Ovary (tissue), 10 donors: ENCODE measurements at places on chromosomes 7 and 10.

- peak; percentile 82 for DNase-seq
These were observed 9.8 kb downstream of the SAP25 start for GRCh38 chr7:100563809-100564400.

GRCh38 chr7:33921216-33921938 lies 16.0 kb downstream of the BMPER start:
- DNase-seq: peak; percentile 56

GRCh38 chr10:132810141-132810806 lies 24.3 kb upstream of the NKX6-2 start:
- DNase-seq: no peak

DNA sequence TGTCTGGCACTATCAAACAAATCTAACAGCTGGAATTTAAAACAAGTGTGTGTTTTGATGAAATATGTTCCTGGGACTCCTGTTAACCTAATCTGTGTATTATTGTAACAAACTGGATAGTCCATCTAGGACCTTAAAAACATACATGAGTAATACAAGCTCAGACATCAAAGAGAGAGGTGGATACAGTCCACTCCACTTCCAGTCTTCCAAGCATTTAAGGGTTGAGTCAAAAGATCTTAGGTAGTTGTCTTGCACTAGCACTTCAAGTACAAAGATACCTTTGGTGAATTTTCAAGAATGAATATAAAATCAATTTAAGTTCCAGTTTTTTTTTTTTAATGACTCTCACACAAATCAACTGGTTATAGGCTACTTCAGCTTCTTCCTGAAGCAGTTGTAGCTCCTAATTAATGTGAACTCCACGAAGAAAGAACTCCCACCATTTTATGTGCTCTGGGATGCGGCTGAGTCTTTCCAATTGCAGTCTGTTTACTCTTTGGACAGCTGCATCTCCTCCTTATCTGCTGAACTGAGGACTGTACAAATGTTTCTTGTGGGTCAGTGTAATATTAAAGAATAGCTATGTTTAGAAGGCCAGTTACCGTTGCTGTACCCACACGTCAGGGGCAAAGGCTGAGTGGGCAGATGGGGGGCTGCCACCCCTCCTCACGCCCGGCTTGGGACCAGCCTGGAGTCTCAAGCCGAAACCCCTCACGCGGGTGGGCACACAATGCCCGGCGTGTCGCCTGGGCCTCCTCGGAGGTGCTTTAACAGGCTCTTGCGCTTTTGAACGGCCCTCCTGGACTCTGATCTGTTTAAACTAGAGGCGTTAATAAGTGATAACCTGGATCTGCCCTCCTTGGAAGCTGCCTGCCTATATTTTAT lies 2.9 kb upstream of the IGF2BP3 start:
- DNase-seq: no peak

DNA sequence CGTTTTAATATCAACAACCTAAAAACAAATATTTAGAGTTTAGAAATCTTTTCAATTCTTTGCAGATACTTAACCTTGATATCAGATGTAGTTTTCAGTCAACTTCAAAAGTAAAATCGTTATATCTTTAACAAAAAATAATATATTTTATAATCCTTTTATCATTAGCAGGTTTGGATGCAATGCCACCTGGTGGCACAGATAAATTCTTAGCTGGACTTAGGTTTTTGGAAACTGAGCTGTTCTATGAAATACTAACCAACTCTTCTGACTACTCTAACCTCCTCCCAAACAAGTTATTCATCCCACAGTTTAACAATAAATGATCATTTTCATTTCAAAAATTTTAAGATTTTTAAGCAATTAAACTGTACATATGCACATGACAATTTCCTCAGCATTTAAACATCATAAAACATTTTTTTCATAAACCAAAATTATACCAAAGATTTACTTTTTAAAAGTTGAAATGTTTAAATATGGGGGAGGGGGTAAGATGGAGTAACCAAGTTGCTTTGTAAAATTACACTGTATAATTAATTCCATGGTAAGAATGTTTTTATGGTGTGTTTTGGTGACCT lies 56.9 kb downstream of the HIBADH start:
- DNase-seq: no peak

GRCh38 chr10:5742116-5742515 lies 57.5 kb downstream of the TASOR2 start:
- DNase-seq: no peak

- peak; percentile 44 for DNase-seq
These were observed 266 bp upstream of the MDFIC start for GRCh38 chr7:114921631-114922025.

DNA sequence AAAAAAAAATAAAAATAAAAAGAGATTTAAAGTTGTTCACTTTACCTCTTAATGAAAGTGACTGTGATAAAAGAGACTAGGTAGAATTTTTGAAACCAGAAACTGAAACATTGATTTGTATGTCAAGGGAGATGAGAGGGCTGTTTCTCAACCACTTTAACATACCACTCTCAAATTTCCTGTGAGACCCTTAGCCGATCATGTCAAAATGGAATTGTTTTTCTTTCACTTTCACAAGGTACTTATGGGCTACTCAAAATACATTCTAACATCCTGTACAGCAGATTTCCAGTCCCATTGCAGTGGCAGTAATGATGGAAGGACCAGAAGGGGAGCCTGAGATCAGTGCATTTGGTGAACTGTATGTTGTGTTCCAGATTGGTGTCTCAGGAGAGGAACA lies 261.2 kb downstream of the PPP1R3A start:
- no peak for DNase-seq

GRCh38 chr10:11255796-11256444 lies 238.2 kb downstream of the CELF2 start:
- peak; percentile 60 for DNase-seq

DNA sequence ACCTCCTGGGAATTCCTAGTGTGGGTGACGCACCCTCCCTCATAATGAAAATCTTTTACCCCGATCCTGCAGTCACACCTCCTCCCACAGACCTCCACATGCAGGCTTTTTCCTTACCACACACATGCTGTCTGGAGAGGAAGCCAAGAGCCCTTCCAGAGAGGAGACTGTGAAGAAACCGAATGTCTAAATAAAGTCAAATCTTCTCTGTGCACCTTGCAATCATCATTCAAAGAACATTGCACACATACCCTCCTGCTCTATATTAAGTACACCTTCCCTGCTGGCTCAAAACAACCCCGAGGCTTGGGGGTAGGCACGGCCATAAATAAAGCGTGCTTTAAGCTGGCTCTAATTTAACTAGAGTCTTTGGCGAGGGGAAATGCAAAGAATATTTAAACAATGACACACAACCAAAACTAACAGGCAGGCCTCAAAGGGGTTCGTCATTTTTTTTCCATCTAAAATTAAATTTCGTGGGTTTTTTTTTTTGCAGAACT lies 34.9 kb downstream of the CALML3 start:
- peak; percentile 5 for DNase-seq

- DNase-seq: no peak
These were observed 11.6 kb downstream of the GNG11 start for GRCh38 chr7:93933156-93933555.

DNA sequence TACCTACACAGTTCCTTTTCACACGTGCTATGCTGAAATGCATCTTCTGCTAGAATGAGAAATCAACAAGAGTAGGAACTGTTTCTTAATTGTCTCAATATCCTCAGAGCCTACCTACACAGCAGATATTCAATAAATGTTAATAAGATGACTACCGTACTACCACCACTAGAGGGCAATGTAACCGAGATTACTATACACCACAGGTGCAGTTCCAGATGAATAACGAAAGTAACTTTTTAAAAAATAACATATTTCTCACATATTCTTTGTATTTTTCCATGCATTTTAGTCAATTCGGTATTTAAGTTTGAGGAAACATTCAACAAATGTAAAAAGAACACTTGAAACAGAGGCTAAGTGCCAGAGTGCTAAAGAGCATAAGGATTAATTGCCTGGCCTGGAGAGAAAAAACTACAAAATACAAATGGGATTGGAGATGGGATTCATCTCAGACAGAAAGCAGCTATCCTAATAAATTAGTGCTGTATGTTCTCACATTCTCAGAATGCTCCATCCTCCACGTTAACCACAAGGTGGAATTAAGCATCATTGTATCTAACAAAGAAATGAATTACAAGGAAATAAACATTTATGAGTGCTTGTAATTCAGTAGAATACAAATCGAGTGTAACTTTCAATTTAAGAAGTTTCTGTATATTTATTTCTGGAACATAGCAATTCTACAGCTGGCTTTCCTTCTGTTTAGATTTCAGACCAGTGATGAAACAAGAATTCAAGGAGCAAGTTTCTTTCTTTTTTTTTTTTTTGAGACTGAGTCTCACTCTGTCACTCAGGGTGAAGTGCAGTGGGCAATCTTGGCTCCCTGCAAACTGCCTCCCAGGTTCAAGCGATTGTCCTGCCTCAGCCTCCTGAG lies 20.3 kb upstream of the HECTD2 start:
- no peak for DNase-seq

DNA sequence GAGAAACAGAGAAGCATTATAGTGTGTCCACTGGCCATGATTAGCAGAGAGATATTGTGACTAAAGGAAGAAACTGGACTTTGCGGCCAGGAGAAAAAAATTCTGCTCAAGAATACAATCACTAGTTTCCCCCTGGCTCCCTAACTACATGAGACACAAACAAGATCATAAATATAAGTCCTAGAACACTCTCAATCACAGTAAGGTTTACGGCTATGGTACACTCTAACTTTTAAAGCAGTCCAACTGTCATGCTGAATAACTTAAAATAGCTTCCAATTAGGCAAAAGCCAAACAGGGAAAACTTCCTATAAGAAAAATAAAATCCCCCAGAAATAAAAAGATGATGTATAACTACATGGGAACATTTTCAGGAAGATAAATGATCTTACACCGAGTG lies 132.1 kb downstream of the STRA8 start:
- no peak for DNase-seq

DNA sequence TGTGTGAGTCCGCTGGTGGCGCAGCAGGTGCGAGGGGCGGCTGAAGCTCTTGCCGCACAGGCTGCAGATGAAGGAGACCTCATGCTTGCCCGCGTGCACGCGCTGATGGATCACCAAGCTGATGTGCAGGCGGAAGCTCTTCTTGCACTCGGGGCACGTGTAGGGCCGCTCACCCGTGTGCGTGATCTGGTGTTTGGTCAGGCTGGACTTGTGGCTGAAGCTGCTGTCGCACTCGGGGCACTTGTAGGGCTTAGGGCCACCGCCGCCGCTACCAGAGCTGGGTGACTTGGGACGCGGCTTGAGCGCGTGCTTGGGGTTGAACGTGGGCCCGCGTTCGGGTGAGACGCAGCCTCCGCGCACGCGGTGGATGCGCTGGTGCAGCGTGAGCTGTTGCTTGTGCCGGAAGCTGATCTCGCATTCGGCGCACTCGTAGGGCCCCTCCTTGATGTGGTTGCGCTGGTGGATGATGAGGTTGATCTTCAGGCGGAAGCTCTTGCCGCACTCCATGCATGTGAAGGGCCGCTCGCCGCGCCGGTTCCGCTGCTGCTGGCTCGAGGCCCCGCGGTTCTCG lies 28.7 kb downstream of the ZNF777 start:
- no peak for DNase-seq

DNA sequence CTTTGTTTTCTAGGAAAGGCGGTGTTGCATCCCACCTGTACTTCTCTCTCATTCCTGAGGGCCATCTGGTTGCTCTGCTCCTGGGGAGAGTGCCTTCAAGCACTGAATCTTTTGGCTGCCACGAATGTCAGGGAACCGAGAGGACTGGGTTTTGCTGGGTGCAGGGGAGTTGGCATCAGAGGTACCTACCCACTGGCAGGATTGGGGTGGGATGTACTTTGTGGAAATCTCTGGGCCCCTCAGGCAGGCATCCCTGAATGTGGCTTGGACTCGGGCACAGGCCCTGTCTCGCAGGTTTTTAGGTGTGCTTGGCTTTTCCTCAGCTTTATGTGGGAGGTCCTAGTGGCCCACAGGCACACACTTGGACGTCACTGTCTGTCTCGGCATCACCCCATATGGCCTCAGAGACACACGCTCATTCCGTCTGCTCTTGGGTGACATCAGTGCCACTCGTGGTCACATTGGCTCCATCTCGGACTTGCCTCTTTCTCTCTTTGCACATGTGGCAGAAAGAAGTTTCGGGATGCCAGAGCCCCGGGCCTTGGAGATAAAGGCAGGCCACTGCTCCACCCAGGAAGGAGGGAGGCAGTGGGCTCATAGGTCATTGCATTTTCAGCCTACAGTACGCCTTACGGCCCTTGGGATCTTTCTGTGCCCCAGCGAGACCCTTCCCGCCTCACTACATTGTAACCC lies 325.6 kb downstream of the ZNF716 start:
- DNase-seq: no peak

- no peak for DNase-seq
These were observed 9.8 kb downstream of the TNS3 start for GRCh38 chr7:47572094-47572445.

GRCh38 chr7:98870807-98871491 lies 1.1 kb upstream of the TMEM130 start:
- DNase-seq: no peak

DNA sequence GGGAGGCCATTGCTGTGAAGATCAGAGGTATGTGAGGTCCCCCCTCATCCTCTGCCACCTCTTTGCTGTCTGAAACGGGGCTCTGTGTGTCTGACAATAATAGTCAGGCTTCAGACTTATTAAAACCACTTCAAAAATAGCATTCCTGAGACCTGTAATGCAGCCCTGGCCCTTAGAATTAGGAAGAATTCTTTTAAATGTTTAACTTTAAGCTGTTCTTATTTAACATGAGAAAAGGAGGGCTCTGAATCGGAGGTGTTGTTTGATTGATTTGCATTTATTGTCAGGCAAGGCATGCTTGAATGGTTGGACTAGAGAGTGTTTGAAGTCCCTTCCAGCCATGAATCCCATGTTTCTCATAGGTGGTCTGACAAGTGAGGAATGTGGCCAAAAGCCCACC lies 52.5 kb downstream of the AKR1B1 start:
- no peak for DNase-seq

- no peak for DNase-seq
These were observed 54.2 kb upstream of the PLXDC2 start for GRCh38 chr10:19762026-19762425.

GRCh38 chr7:134188311-134188710 lies 61.2 kb downstream of the LRGUK start:
- DNase-seq: no peak

DNA sequence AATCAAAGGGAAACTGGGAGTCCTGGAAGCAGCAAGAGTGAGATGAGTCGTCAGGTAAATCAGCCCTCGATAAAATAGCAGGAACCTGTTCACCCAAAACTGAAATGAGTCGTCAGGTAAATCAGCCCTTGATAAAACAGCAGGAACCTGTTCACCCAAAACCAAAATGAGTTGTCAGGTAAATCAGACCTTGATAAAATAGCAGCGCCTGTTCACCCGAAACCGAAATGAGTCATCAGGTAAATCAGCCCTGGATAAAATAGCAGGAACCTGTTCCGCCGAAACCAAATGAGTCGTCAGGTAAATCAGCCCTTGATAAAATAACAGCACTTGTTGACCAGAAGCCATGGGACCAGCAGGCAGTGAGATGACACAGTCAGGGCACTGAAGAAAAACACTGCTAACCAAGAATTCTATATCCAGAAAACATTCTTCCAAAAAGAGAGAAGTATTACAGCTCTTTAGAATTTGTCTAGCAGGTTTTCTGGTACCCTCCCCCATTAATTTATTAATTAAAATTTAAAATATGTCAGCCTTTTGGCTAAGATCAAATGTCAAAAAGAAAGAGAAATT lies 3.4 kb upstream of the CYP2E1 start:
- no peak for DNase-seq

- DNase-seq: no peak
These were observed 31.7 kb downstream of the POLR1F start for GRCh38 chr7:19677180-19677579.

- no peak for DNase-seq
These were observed 209.0 kb downstream of the CACNA2D1 start for GRCh38 chr7:82234457-82235049.

GRCh38 chr7:968205-969105 lies 6.9 kb downstream of the COX19 start:
- no peak for DNase-seq
